ENCODE measurements at places on chromosomes 3 and 15.

DNA sequence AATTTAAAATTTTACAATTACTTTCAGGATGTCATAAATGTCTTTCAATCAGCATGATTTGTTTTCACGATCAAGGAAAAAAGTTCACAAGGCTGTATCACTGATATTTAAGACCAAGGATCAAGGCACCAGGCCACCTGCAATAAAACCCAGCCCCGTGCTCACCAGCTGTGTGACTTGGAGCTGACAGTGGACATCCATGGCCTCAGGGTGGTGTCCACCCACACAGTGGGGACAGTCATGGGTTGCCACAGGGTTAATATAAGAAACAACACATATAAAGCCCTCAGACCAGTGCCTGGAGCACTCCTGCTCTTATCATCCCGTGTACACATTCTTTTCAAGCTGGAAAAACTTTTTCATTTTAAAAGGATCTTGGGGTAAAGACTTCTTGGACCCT is 56.5 kb downstream of the PCSK6 start:
- no peak for DNase-seq

DNA sequence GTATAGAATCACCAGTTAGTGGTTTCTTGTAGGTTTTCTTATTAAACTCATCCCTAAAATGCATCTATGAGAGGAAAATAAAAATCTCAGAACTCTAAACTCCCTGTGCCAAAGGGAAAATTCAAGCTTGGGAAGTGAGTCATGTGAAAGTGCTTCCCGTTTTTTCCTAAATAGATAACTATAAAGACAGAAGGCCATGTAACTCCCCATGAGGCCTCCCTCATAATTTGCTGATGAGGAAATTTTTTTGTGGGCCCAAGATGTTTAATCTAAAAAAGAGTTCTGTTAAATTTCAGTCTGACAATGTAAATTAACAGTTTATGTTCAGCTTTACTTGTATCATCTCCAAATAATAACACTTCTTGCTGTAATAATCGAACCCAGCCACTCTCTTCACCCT is 1273.9 kb downstream of the OTOL1 start:
- DNase-seq: no peak

DNA sequence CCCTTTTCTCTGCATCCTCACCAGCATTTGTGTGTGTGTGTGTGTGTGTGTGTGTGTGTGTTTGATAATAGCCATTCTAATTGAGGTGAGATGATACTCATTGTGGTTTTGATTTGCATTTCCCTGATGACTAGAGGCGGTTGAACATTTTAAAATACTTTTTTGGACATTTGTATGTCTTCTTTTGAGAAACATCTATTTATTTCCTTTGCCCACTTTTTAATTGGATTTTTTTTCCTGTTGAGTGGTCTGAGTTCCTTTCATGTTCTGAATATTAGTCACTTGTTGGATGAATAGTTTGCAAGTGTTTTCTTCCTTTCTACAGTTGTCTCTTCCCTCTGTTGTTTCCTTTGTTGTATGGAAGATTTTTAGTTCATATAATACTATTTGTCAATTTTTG is 54.3 kb upstream of the THSD4 start:
- no peak for DNase-seq

DNA sequence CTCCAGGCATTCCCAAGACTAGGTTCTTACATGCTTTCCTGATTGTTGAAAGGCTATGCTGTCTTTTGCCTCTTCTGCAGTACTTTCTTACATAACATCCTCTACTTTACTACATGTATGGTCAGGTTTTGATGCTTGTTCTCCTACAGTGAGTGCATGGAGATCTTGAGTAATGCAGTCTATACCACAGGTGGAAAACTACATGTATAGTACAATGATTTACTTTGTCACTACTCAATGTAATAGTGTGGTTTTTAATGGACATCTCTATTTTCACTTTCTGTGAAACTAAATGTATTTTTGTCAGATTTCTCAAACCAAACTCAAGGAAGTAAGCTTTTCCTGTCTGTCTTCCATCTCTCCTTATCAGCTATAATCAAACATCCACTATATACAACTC is 657.0 kb downstream of the TUSC7 start:
- DNase-seq: no peak

DNA sequence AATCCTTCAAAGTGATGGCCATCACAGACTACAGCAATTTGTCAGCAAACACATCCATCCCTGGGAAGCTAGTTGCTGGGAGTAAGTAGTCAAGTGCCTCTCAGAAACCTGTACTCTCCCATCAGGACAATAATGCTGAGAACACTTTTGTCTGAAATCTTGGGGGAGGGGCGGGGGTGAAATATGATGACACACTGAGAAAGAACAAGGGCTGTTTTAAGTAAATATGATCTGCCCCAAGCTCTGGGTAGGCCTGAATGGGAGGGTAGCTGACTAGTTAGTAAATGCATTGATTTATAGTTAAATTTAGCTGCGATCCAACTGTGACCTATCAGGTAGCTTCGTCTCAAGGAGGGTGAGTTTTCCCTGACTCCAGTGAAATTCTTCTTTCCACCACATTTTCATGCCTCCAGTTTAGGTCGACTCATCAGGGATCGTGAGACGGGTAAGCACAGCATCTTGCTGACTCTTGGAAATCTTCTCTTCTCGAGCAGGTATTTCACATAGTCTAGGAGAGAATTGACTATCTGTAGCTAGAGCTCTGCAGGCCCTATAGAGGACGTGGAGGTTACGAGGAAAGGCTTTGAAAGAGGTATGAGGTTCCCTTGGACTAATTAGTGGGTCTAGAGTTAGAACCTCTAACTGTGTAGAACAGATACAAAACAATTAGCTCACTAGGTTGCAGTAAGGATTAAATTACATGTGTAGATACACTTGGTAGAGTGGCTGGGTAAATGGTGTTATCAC is 213.4 kb upstream of the SLC2A2 start:
- DNase-seq: no peak

DNA sequence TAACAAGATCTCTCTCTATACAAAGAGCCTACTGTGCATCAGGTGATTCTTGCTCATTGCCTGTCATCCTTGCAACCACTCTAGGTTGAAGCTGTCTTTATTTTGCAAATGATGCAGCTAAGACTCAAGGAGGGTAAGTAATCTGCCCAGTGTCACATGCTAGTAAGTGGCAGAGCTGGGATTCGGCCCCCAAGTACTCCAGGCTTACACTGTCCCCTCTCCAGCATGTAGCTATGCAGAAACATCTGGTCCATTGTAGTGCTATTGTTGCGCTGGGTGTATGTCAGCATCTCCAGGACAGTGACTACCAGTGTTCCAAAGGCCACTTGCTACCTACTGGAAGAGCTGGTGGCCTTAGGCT is 248.9 kb downstream of the SLCO3A1 start:
- DNase-seq: no peak

DNA sequence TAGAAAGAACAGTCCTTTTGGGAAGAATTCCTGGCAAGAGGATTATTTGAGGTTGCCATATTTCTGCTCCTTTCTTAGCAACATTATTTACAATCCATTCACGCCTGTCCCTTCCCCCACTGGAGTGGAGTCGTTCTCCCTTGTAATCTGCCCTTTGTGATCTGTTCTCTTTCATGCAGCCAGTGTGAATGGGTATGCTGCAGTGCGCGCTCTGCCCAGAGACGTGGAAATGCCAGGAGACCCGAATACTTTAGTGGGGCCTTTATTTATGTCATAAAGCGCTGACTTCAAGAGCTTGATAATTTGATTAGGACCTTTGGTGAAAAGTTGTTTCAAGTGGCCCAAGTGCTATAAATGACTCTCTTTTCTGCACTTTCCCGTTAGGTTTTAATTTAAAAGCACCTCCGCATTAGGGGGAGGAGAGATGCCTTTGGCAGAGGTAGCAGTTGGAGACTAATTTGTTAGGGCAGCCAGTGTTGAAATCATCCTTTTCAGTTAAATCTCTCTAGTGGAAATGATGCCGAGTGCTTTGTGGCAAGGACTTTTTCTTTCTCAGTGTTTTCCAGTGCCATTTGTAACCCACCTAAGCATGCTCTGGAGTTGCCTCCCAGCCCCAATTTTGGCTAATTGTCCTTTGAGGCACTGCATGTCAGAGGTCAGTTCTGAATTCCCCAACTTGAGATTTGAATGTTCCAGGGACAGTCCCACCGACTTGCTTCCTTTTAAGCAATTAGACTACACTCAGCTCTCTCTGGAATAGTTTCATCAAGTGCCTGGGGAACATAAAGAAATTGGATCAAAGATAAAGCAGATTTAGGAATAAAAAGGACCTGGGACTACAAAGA is 52.4 kb downstream of the PSMD6 start:
- DNase-seq: no peak

DNA sequence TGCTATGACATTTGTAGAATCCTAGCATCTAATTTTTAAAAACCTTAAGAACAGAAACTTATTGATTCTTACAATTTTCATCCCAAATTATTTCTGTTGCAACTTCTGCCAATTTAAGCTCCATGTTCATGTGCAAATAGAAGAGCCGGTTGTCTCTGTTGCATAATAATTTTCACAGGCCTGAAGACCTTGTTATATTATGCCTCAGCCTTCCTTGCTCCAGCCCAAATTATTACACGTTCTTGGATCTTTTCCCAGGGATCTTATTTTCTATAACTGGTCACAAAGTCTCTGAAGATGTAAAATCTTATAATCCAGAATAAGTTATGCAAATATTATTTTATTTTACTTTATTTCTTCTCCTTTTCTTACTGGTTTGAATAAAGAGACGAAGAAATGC is 210.7 kb upstream of the DPH6 start:
- DNase-seq: no peak

DNA sequence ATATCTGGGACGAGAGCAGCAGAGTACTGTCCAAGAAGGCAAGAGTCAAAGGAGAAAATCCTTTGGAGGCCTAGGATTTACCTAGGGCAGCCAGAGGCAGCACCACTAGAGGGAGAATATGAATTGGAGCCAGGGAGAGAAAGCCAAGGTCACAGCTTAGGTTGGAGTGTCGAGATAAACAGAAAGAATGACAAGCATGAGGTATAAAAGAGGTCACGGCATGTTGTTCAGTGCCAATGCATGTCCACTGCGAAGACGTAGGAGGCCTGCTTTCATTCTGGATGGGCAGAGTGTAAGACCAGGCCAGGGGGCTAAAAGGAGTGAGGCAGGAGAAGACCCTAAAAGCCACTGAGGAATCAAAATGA is 47.2 kb downstream of the THBS1 start:
- DNase-seq: no peak

- no peak for DNase-seq
Measured at GRCh38 chr3:36443028-36443686, 62.9 kb downstream of the STAC start.

DNA sequence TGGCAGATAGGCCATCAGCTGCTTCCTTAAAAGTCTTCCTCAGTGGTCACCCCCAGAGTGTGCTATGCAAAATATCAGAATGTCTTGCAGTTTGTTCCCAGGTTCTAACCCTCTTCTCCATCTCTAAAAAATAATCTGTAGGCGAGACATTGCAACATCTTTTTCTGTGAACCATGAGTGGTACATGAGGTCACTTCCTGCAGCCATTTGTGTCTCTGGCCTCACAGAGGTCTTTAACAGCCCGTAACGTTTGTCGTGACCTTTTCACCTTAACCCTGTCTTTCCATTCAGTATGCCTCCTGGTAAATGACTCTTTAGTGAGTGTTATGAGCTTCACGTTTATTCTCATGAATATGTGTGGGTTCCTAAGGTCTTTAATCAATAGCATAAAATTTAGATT is 145.4 kb downstream of the KLHL25 start:
- peak; percentile 40 for DNase-seq

- DNase-seq: no peak
Measured at GRCh38 chr15:79294075-79294474, 11.6 kb downstream of the ANKRD34C start.

DNA sequence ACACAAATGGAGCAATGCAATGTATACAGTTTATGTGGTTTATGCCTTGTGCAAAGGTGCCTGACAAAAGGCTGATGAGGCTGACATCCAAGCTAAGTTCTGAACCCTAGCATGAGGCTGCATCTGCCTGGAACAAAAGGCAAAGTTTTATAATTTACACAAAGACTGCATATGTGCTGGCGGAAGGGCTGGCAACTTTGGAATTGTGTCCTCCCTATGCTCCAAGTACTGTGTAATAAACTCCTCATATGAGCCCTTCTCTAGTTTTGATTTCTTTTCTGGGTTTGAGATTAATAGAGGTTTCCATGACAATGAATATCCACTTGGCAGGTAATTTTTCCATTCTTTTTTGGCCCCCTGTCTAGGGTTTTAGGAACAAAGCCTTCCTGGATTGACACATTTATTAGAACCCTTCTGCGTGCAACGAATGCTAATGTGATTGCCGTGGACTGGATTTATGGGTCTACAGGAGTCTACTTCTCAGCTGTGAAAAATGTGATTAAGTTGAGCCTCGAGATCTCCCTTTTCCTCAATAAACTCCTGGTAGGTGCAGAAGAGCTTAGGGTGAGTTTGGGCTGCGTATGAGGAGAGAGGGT is 10.8 kb downstream of the PLA1A start:
- no peak for DNase-seq

Measured in fibroblast of the conjunctiva (primary cell).